Left colon (tissue), 2 donors: ENCODE measurements at places on chromosomes 2 and 18. TPM values are rescaled to one million over a fixed set of nuclear protein-coding genes. Genes with fewer than 3 reads are reported as not detected.

FNDC4 gene
- 0.73 TPM for total RNA-seq

DNA sequence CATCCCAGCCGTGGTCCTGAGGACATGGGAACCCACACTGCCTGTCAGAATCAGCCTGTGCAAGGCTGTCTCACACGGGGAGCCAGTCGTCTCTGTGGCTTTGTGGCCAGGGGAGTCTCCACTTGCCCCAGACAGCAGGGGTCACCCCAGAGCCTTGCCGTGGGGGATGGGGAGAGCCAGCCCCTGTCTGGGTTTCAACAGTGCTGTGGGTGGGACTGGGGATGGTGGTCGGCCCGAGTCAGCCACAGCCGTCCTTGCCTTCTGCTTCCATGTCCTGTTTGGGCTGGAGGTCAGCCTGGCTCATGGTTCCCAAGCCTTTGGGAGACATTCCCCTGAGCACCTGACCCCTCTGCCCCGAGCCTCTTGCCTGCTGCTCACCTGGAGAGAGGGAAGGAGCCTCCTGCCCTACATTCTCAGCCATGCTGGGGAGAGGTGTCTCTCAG is 19.6 kb downstream of the GPR35 start:
- no peak for DNase-seq

DNA sequence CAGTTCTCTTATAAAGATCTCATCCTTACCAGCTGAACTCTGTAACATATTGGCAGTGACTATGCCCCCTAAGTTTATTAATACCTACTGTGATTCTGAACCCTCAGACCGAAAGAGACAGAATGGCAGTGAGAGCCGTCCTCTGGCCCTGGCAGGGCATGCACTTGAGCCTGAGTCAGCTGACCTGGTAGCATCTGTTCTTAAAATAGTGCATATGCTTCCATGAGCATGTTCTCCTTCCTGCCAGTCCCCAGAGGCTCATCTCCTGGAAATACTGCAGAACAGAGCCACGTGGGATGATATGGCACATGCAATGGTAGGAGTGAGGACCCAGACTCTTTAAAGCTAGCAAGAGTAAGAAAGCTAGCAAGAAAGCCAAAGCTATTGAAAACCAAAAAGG is 59.0 kb downstream of the RASGRP3 start:
- no peak for DNase-seq

DNA sequence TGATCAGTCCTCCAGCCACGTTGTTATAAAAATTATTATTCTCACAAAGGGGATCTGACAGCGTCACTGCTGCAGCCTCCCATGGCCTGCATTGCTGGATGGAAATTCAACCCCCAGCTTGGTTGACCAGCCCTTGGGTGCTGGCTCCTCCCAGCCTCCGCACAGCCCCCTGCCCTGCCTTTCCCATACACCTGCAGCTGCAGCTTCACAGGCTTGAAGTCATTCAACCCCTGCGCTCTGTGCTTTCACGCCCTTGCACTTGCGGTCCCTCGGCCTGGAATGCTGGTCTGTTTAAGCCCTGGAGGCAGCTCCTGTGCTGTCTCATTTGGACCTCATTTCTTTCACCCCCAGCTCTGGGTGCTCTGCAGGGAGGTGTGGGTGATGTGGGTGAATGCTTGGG is 860 bp upstream of the CD8A start:
- DNase-seq: no peak
